Uterus (tissue), 4 donors: ENCODE measurements at places on chromosomes 11 and 22.

DNA sequence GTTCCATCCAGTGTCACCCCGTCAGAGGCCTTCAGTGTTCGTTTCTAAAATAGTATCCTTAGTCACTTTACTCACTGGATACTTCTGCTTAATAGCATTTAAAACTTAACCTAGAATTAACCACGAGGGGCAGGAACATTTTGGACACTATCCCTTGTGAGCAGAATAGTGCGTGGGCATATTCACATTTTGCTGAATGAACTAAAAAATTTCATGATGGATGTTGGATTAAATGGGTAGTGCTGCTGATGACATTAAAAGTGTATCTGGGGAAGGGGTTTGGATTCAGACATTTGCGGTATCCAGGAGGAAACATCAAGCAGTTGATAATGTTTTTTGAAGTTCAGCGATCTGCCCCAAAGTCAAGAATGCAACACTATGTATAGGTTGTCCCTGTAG is 750 bp upstream of the NAT10 start:
- no peak for DNase-seq

DNA sequence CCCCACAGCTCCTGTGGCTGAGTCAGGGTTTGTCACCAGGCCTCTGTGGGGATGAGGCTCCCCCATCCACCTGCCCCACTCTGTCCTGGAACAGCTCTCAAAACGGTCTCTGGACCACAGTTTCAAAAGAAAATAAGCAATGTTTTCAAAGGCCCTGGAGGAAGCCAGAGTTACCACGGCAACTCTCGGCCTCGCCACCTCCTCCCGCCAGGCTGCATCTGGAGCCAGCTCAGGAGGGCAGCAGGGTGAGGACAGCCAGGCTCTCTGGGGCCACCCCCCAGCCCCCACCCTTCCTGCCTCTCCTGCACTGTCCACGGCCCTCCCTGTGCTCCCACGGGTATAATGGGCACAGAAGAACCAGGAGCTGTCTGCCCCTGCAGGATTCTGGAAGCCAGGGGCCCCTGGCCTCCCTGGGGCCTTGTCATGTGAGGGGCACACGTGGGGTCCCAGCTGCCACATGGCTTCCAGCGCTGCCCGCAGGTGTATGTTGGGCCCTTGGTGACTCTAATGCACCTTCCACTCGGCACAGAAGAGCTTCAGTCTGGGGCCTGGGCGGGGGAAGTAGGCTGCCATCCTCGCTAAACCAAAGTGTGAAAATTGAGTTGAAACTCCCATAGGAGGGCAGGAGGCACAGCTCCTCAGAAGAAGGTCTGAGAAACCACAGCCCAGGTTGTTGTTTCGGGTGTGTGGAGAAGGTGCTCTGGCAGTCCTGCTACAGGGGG is 10.3 kb downstream of the CD81 start:
- DNase-seq = no peak

GRCh38 chr11:8631395-8632118 is 37.5 kb upstream of the STK33 start:
- no peak for DNase-seq

DNA sequence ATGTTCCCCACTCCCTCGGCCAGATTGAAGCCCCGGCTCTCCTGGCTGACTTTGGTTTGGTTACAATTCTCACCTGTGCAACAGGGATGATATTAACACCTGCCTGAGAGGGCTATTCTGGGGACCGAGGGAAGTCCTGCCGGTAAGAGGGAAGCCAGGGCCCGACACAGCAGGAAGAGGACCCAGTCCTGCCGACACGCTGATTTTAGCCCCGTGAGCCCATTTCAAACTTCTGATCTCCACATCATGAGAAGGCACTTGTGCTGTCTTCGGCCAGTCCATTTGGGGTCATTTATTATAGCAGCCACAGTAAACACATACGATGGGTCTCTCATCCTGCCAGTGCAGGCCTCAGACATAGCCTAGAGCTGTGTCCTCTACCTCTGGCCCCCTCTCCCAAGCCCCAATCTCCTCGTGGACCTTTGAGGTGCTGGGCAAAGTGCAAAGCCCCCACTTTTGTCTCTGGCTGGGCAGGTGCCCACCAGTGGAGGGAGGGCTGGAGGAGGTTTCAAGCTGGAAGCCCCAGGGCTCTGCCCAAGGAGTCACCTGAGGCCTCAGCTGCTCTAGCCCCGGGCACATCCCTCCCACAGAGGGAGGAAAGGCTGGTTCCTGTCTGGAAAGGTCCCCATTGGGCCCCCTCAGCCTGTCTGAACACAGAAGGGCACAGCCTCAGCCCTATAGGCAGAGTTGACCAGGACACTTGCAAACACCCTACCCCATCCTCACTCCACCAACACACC is 59.1 kb upstream of the FGF3 start:
- peak; percentile 5 for DNase-seq

DNA sequence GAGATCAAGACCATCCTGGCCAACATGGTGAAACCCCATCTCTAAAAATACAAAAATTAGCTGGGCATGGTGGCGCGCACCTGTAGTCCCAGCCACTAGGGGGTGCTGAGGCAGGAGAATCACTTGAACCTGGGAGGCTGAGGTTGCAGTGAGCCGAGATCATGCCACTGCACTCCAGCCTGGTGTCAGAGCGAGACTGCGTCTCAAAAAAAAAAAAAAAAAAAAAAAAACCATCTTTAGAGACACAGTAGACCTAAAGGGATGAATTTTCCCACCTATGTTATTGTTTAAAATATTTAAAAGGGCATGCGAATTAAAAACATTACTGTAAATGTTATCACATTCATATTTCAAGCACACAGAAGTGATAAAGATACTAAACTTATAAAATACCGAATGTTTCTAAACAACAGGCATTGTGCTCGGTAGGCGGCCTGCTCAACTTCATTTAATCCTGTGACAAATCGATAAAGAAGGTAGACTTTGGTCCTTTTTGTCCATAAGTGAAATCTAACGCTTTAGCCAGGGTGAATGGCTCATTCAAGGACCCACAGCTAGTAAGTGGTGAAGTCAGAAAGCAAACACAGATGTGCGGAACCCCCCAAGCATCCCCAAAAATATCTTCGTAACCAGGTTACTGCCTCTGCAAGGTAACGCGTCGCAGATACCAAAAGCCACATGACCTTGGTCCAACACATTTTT is 16.1 kb downstream of the NCAPD3 start:
- peak; percentile 35 for DNase-seq

DNA sequence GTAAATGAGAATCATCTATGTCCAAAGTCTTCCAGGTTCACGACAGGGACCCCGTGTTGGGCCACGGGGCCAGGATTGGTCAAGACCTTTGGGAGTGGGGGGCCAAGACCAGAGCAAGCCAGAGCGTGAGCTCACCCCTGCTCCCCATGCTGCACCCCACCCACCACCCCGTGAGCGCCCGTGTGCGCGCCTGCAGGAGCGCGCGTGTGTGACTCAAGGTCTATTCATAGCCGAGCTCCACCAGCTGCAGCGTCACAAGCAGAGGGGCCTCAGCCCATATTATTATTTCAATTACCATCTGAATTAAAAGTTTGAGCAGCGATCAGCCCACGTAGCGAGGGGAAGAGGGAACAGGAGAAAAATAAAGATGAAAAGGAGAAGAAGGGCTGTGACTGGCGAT is 5.2 kb downstream of the KCNJ4 start:
- DNase-seq = no peak

DNA sequence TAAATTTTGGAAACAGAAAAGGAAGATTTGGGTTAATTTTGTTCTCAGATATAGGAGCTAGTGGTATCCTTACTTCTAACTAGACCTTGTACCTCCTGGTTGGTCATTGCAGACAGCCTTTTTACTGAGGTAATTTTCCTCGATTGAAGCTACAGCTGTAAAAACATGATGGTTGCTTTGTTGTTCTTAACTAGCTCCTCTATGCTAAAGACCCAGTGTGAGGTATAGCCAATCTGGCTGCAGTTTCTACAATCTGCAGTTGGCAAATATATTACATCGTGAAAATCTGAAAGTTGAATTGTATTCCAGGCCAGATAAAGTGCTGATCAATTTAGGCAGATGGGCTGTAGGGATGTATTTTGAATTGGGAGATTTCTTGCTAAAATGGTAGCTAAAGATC is 116.5 kb downstream of the AASDHPPT start:
- DNase-seq = no peak

- no peak for DNase-seq
These were observed 146.0 kb upstream of the SYT13 start for GRCh38 chr11:45432100-45432499.

DNA sequence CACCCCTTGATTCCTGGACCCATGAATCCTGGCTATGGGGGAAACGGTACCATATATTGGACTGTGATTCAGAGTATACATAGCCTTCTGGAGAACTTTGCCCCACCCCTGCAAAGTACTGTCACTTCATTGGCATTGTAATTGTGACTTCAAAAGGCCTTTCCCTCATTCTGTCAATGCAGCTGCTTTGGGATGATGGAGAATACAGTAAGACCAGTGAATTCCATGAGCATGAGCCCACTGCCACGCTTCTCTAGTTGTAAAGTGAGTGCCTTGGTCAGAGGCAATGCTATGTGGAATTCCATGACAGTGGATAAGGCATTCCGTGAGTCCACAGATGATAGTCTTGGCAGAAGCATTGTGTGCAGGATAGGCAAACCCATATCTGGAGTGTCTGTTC is 25.7 kb upstream of the MSANTD2 start:
- DNase-seq = no peak

GRCh38 chr11:130181295-130182272 is 22.0 kb downstream of the ST14 start:
- DNase-seq = no peak

GRCh38 chr11:60734279-60734678 is 9.8 kb downstream of the MS4A18 start:
- no peak for DNase-seq

DNA sequence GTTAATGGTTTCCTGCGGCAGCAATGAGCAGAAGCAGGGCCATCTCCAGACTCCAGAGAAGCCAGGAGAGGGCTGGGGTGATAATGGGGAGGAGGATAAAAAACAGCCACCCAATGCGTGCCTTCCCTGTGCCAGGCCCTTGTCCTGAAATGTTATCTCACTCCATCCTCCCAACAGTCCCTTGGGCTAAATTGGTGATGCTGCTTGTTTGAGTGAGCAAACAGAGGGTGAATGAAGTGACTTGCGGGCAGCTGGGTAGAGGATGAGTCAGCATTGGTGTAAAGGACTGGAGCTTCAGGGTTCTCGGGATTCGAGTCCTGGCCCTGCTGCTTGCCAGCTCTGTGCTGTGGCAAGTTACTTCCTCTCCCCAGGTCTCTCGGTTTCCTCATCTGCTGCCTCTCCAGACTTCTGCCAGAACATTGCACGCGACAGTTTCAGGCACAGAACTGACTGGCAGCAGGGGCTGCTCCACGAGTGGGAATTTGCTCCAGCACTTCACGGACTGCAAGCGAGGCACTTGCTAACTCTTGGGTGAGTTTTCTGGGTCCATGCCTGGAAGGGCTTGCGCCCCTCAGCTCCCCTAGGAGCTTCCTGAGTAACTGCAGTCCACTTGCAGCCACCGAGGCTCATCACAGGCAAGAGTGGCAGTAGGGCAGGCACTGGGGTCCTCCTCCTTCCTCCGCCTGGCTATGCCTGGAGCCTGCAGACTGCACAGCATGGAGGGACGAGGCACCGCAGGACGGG is at the start of gene P2RY6:
Gene P2RY6, plus strand, starts transcription at position 403 of the 744 bp plus-strand sequence. CDS start 24,181 bp downstream, outside the sequence.
- DNase-seq = no peak

GRCh38 chr22:24427500-24428164 is at the start of gene ADORA2A:
TSS of gene ADORA2A (plus strand) at chr22:24427599. CDS start at chr22:24433405, 5,806 bp downstream.
- DNase-seq = no peak

- no peak for DNase-seq
These were observed 34.6 kb downstream of the KCNC1 start for GRCh38 chr11:17769218-17769617.

DNA sequence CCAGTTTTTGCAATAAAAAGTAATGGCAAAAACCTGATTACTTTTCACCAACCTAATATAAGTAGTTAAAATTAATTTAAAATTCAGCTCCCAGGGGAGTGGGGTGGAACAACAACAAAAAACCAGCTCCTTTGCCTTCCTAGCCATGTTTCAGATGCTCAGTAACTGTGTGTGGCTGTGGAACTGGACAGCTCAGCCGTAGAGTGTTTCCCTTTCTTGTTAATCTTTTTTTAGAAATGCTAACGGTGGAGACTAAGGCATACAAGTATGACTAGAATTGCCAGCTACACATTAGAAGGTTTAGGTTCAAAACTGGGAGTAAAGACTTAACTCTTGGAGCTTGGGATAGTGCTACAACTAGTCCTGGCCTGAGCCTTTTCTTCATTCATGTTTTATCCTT is 45.0 kb downstream of the PPP6R3 start:
- no peak for DNase-seq

GRCh38 chr11:97461044-97461880 is 1071.4 kb downstream of the JRKL start:
- no peak for DNase-seq

DNA sequence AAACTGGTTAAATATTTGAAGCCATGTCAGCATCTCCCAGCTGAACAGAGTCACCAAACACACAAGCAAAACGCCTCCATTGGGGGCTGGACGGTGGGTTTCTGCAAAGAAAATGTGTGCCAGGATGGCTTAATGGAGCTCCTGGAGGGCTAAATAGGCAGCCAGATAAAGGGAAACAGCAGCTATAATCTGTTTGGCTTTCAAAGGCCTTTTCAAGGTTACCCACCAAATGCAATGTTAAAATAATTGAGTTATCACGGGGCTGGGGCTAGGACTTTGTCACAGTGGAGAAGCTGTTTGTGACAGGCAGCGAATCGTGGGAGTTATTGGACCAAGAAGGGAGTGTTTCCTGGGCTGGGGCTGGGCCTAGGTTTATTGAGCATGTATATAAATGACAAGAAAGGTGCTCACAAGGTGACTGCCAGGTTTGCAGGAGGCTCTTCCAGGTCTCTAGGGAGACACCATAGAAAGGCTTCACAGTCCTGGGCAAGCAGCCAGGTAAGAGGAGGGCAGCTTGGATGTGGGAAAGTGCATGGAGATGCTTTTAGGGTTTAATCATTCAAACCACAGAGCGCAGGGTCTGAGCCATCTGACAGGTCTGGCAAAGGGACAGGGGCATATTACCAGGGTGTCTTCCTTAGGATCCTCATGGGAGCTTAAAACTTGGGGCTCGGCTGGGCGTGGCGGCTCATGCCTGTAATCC is 28.3 kb downstream of the GRIK4 start:
- no peak for DNase-seq

DNA sequence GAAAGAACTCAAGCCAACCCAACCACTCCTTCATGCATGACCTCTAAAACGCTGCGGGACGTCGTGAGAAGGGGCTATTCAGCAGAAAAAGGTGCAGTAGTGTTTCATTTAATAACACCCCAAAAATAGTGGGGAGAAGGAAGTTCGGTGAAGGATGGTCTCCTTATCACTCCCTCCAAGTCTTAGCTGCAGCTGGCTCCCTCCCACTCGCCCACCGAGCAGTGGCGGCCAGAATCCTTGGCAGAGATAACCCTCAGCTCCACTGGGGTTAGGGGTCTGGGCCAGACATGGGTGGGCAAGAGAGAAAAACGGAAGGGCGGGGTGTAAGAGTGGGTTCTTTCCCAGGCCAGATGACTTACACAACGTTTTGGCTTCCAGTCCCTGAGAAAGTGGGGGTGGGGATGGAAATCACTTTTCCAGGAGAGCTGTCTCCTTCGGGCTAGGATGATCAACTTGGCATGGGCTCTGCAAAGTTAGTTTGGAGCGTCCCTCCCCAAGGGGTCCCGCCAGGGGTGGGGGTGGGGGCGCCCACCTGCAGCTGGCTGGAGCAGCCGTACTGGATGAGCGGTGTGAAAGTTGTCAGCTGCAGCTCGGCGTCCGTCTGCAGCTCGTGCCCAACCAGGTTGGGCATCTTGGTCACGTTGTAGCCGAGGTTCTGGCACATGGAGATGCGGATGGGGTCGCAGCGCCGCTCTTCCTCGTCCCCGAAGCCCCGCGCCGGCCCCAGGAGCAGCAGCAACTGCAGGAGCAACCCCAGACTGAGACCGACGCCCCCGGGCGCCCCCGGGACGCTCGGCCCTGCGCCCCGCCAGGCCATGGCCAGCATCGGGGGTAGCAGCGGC is 705 bp downstream of the FZD4 start:
- peak; percentile 46 for DNase-seq

- DNase-seq = no peak
These were observed 1.9 kb downstream of the CRYBB1 start for GRCh38 chr22:26615830-26616435.
